Kidney capillary endothelial cell (primary cell): ENCODE measurements at places on chromosomes 11 and 22.

- no peak for DNase-seq
Measured at GRCh38 chr11:2581931-2582350, 117.9 kb downstream of the KCNQ1OT1 start.

DNA sequence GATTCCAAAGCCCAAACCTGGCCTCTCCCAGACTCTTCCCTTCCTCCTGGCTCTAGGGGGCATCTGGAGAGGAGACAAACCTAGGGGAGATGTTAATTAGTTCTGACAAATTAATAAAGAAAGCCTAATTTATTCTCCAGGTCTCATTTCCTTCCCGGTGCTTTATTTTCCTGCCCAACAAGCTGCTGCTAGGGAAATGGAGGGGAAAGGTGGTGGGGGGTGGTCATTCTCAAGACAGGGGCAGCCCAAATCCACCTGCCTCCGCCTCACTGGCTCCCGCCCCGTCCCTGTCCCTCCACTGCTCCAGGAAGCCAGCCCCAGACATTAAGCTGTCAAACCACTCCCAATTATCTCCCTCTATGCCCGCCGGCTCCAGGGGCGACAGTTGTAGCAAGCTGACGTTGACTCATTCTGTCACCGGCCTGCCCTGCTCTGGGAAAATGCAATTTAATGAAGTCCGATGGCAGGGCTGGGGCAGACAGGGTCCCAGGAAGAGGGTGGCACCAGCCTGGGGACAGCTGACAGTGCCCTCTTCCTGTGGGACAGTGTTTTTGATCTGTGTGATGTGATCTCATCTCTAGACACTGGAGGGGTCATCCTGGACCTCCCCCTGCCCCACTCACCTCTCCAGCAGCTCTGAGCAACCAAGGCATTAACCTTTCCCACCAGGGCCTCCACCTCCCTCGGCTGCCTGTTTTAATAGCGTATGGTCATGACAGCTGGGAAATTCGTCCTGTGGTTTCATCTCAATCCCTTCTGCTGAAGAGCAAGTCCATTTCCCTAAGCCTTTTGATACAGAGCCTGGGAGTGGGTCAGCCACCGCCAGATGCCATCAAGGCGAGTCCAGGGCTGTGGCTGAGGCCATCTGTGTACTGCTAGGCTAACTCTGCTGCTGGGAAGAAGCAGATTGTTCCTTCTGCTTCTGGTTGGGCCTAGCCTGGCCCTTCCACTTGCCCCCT, 27.1 kb downstream of the NECTIN1 start:
- DNase-seq, result no peak

DNA sequence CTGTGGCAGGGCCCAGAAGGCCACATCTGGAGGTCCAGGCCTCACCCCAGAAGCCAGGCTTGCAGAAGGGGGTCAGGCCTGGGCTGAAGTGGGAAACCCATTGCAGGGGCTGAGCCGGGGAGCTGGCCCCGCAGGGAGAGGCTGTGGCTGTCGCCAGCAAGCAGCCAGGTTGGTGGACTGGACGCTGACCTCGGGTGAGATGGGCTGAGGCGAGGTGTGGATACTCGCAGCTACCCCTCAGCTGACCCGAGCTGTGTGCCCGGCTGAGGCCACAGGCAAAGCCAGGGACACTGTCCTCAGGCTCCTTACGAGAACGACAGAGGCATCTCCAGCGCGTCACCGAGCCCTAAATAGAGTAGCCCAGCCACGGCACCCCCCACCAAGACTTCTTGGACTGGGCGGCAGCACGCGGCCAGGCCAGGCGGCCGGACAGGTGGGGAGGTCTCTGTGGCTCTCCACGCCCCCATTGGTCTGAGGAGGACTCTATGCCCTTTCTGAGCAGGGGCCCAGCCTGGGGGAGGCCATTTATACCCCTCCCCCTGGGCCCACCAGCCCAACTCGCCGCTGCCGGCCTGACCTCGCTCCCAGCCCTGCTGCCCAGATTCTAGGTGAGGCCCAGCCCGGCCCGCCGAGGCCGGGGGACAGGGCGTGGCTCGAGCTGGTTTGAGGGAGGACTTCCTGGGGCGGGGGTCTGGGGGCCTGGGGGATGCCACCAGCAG, at the start of gene TNNI2:
Gene TNNI2, plus strand, starts transcription at position 556 of the 719 bp plus-strand sequence. CDS start 716 bp downstream, outside the sequence.
- no peak for DNase-seq

DNA sequence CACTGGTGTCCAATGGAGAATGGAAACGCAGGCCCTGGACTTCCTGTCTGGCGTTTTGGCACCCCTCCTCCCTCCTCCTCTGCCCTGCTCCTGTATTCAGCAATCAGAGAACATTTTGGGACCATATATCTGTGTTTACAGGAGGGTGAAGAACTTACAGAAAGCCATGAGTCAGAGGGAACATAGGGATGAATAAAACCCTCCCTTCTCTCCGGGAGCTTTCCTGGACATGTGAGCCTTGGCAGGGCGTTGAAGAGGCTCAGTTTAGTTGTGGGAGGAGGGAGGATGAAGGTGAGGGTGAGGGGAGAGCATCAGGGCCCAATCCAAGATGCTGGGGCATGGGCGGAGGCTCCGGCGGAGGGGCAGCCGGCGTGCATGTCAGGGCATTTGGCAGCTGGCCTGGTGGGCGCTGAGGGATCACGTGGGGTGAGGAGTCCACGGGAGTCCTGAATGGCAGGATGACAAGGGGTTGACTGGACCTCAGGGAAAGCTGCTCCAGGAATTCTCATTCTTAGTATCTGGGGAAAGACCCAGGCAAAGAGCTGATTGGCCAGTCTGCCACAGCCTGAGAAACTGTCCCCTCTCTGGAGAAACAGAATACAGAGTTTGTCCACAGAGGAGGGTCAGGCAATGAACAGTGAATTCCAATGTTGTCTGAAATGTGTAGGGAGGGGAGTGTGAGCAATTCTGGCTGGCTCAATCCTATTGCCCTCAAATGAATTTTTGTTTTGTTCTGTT, 28.9 kb downstream of the MICAL2 start:
- DNase-seq, result no peak
